ENCODE measurements at places on chromosomes 2 and 18.

DNA sequence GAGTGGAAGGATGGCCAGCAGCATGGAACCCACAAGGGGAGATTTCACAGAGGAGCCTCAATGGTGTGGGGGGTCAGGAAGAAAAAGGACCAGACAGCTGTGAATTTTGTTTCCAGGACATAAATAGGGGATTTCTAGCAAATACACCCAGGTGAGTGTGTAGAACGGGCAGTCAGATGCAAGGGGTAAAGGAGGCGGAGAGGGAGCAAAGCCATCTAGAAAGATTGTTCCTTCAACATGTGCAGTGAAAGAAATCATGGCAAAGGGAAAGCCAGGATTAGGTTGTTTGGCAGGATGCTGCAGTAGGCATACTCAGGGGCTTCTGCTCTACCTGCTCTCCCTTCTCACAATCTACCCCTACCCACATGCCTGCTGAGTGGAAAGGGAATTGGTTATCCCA, 119.4 kb upstream of the EPC2 start:
- no peak for DNase-seq

DNA sequence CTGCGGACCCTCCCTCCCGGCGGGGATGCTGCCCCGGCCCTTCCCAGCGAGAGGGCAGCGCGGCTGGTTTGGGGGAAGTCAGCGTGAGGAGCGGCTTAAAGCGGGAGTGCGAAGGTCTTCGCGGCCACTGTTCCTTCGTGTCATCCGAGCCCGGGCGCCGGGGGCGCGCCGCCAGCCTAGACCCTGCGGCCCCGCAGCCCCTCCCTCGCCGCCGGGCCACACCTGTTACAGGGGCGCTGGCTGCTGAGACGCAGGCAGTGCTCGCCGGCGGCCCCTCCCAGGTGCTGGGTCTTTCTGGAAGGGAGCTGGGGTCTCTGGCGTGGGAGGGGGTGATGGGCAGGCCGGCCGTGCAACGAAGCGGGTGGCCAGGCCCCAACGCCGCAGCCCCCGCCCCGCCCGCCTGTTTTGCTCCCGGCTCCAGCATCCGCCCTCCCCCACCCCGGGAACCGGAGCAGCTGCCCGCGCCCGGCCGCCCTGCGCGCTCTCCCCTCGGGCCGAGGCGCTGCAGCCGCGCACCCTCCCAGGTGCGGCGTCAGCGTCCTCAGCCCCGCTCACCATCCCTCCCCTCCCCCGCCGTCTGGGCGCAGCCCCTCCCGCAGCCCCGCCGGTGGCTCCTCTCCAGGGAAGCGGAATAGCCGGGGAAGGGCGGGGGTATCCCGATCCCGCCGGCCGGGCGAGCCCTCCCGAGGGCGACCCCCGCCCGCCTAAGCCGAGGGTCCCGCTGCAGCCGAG, 727 bp downstream of the KIF1A start:
- DNase-seq, result no peak

DNA sequence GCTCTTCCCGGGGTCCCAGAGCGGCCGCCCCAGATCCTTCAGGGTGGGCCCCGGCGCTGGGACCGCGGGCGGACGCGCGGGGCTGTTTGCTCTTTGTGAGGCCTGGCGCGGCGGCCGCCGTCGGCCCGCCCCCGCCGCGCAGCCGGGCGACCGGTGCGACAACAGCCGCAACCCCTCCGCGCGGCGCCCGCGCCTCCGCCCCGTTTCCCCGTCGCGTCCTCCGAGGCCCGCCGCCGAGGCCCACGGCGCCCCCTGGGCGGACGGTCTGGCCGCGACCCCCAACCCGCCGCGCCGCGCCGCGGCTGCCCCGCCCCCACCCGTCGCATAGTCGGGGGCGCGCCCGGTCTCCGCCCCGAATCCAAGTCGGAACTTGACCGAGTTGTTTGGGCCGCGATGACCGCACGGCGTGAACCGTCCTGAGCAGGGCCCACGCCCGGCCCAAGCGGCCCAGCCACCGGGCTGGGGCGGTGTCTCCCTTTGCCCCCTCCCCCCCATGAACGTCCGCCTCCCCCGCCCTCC, 448 bp downstream of the YPEL5 start:
- DNase-seq, result no peak

- no peak for DNase-seq
Observed at GRCh38 chr2:32719933-32720716, 92.3 kb downstream of the TTC27 start.

- no peak for DNase-seq
Observed at GRCh38 chr18:22934789-22935188, 1.7 kb downstream of the RBBP8 start.

- DNase-seq, result no peak
Observed at GRCh38 chr18:75418293-75419005, 9.1 kb downstream of the SMIM21 start.

DNA sequence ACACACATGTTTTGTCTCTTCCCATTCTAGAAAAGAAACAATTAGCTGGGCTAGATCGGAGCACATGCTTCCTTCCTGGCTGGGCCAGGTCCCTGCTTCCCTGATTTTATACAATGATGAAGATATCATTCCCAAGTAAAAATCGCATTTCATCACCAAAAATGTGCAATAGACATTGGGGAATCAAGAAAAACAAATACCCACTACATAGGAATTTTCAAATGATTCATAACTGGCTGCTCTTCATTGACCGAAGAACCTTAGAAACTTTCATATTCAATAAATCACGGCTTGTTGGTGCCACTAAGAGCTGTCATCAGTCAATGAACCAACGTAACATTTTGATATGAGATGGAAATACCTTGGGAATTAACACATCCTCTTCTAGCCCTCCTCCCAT, 373.6 kb upstream of the TRIB2 start:
- no peak for DNase-seq

- DNase-seq, result no peak
Observed at GRCh38 chr2:191696001-191696400, 18.1 kb downstream of the NABP1 start.

DNA sequence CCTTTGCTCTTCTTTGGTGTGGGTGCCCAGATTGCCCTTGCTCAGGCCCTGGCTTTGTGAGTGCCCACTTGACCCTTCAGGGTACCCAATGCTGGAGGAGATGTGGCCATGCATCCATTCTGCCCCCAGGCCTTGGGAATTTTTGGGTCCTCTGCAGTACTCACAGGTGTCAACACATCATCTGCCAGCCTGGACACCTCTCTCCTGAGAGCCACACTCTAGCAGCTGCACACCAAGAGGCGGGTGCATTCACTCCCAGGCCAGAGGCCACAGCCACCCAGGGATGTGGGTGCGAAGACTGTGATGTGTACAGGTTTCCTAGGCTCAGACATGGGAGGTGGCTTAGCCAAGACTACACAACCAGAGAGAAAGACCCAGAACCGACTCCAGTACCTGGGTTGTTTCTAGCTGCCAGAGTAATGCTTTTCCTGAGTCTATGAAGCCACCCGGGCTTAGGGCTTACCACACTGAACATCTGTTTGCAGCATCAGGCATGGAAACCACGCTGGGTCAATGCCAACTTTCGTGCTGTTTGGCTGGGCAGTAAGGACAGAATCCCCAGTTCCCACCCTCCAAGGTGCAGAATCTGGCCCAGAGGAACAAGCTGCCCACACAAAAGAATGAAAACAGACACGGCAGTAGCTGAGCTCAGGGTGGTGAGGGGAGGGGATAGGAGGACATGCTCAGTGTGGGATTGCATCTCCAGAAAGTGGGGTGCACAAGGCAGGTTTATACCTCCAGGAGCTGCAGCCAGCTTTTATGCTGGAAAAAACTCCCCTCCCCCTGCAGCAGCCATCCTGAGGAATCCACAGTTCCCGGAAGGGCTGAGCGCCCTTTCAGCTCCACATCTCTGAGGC, 40.1 kb downstream of the KCNF1 start:
- no peak for DNase-seq

DNA sequence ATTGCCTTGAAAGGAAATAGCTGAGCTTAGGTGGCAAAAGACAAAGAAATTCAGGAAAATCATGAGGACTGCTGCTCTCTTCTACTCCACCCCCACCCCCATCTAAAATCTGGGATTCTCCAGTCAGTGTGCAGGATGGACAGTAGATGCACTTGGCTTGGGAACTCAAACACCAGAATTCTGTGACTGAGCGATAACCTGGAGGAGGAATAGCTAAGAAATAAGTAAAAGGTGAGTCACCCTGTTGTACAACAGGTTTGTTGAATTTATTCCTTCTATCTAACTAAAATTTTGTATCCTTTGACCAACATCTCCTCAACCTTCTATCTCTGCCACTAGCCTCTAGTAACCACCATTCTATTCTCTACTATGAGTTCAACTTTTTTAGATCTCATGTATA, 1029.9 kb upstream of the ACVR2A start:
- DNase-seq, result no peak

DNA sequence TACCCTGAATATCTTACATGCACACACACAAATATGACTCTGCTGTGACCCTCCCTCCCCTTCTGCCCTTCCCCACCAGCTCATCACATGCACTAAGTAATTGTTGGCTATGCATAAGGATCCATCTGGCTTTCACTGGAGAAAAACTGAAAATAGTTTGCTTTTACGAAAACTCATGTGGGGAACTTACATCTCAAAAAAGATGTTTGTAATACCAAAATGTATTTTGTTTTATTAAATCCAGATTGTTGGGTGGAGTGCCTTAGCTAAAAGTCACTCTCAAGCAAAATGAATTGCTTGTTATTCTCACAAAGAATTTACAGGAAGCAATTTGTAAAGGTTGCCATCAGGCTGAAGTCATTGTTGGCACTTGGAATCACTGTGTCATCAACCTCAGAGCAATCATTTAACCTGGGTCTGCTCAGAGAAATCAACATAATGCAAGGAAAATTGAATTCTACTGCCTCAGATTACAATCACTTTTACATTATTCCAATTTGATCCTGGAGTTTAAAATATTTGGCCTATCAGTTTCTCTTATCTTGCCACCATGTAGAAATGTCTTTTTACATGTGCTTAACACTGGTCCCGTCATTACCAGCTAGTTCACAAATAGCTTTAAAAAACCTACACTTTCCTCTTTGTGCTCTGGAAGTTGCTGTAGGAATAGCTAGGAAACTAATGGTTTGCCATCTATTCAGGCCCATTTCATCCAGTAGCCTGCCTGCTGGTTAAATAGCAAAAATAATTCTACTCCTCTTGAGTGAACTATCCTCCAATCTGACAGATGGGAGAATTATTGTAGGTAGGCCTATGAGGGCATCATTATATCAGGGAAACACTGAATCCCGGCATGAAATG, 90.3 kb upstream of the TMEM17 start:
- DNase-seq, result no peak

DNA sequence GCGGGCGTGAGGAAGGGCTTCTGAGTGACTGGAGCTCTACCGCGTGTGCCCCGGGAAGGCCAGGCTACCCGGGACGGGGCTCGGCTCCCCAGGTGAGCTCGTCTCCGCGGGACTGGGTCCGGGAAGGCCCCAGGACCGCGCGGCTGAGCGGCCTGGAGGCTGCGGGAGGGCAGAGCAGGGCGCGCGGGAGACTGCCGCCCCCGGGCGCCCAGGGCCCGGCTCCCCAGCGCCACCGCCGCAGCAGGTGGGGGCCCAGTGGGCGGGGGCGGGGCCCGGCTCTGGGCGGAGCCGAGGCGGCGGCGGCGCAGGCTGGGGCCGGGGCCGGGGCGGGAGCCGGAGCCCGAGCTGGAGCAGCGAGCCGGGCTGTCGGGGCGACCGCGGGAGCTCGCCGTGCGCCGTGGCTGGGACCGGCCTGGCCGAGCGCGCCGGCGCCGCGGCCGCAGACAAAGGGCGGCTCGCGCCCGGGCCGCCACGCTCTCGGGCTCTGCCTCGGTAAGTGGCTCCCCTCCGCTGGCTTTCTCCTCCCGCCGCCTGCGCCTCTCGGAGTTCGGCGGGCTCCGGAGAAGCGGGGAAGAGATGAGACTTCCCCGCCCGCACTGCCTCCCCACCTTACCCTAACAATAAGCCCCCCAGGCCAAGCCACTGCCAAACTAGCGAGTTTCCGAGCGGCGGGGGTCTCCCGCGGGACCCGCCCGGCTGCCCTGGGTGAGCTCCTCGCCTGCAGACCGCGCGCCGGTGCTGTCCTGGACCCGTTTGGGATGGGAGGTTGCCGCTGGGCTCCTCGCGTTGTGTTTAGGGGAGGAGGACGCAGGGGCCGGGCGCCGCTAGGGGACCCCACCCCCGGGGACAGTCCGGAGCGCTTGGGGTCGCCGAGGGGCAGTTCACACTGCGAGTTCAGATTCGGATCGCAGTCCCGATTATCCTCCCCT, at the start of gene MAPK4:
TSS of gene MAPK4 (plus strand) at position 336 of the 929 bp plus-strand sequence. CDS start 103,872 bp downstream, outside the sequence.
- DNase-seq, result no peak

DNA sequence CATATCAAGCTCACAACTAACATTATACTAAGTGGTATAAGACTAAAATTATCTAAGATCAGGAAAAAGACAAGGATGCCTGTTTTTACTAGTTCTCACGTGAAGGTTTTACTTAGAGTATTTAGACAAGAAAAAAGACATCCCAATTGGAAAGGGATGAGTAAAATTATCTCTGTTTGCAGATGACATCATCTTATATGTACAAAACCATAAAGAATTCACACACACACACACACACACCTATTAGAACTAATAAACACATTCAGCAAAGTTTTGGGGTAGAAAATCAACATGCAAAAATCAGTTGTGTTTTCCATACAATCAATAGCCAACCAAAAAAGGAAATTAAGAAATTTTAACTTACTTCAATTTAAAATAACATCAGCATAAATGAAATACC, 35.9 kb upstream of the RGPD4 start:
- DNase-seq, result no peak

GRCh38 chr2:58221909-58222308, 19.2 kb downstream of the FANCL start:
- DNase-seq, result no peak

- DNase-seq, result no peak
Observed at GRCh38 chr18:68409576-68409975, 305.3 kb downstream of the TMX3 start.

DNA sequence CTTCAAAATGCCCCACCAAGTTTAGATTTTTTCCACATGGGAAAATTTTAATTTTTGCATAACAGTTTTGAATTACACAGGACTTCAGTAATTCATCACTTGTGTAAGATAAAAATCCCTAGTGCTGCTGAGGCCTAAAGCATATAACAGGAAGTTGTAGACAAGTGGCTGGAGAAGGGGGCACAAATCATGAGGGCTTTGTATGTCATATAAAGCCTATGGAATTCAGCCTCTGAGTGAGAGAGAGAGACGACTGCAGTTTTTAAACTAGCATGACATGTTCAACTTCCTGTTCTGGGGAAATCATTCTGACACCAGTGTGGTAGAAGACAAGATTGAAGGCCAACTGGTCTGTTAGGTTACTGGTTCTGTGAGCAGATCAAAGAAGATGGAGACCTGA, 187.3 kb upstream of the CHST9 start:
- no peak for DNase-seq

GRCh38 chr2:232876161-232876977, 6.3 kb downstream of the SNORC start:
- no peak for DNase-seq

DNA sequence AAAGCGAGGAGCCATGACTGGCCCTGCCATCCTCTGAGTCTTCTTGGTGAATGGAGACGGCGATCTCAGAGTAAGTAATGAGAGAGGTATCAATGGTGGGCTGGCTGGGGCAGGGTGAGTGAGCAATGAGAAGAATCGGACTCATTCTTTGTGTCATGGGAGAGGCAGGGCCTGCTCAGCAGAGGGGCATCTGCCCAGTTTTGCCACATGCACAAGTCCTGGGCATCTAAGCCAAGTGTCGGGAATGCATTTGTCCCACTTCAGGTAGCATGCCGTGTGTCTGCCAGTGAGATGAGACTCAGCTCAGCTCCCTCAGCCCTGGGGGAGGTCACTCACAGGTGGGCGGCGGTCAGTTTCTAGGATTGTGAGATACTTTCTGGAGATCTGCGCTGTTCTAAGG, 791.0 kb upstream of the RAB6C start:
- no peak for DNase-seq
